ENCODE measurements at places on chromosomes 3 and 15.

DNA sequence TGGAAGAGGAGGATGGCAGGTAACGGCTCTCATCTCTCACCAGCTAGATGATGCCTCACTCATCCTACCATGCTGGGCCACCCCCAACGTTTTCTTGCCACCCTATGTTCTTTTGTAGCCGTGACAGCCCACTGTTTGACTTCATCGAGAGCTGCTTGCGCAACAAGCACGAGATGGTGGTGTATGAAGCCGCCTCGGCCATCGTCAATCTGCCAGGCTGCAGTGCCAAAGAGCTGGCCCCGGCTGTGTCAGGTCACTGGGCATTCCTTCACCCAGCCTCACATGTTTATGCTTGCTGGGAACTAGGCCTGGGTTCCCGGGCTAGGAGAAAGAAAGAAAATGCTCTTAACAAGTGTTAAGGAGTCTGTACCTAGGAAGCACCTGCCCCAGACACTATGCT is 8.2 kb downstream of the COPG1 start:
- DNase-seq, result no peak

DNA sequence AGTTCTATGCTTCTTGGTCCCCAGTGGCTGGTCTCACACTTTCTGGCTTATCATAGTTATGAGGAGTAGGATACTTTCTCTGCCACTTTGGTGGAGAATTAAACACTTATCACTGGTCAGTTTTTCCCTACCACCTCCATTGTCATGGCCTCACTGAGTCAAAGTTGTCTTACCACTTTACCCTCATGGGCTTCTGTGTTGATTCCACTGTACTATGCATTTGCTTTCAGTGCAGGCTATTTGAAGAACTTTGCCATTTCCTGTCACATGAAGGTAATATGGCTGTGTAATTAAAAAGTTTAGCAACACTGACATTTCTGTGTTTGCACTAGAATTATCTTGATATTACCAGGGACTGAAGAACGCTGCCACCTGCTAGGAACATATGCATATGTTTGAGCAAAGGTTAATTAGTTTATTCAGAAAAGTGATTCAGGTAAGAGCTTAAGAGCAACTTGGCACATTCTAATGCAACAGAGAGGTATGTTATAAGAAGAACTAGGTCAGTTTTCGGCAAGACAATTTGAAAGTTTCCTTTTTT is 377.3 kb downstream of the PDCD6IP start:
- DNase-seq, result no peak

DNA sequence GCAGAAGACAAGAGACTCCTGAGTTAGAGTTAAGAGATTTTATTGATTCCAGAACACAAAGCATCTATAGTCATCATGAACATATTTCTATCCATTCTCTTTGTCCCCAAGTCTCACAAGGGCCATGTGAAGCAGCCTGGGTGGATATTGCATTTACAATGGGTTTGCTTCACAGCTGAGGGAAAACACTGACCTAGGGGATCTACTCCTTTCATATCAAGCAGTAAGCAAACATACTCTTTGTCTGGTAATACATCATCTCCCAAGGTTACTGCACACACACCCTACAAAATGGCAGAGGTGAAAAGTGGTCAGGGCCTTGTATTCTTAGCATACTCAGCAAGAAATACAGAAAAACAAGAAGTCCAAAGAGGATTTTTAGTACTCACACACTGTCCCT is 267.7 kb upstream of the BCHE start:
- DNase-seq, result peak; percentile 3

- no peak for DNase-seq
Observed at GRCh38 chr3:71090207-71090606, 493.3 kb downstream of the FOXP1 start.

GRCh38 chr3:48656061-48656840 is 6.4 kb downstream of the CELSR3 start:
- no peak for DNase-seq

GRCh38 chr3:184050217-184050847 is 2.5 kb upstream of the HTR3C start:
- DNase-seq, result no peak

GRCh38 chr3:120678331-120678947 is 3.6 kb downstream of the HGD start:
- no peak for DNase-seq

DNA sequence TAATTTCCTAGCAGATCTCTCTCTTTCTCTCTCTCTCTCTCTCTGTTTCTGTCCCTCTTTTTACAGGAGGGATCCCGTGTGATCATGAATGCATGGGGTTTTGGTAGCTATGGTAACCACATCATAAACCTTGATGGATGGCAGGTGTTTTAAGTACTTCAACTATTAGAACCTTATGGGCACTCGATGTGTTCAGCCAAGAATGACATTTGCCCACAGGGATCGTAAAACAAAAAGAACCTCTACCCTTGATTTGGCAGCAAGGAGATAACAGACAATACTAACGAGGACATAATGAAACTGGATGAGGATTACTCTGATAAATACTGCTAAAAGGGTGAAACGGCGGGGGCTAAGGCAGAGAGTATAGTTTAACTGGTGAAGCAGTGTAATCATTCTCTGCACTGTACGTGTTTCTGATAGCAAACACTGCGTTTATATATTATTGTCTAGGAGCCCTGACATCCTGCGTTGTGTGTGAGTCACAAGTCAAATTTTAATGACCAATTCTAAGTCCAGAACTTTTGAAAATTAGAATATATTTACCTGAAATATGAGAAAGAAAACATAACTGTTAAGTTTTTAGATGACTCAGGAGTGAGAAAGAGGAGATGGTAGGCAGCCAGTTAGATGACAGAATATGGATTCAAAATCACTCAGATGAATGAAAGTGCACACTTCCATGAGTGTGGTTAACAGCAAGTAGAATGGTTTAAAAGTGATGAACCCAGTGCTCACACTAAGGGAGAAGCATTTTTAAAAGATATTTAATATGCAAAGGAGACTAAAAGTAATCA is 80.3 kb downstream of the OTOL1 start:
- peak; percentile 82 for DNase-seq

DNA sequence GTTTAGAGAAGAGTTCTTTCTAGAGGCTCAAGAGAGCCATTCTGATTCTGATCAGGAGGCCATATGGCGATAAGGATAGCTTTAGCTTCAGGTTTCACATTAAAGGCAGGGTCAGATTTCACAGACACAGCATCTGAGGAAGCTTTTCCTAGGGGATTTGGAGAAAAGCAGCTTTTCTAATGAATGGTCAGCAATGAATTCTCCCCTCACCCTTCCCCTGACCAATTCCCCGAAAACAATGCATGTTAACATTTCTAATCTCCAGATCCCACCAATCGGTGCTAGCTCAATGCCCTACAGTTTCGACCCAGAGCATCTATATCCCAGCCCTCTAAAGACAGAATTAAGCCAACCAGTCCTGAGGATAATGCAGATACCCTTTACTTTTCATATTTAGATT is 9.8 kb downstream of the AGBL1 start:
- DNase-seq, result no peak

DNA sequence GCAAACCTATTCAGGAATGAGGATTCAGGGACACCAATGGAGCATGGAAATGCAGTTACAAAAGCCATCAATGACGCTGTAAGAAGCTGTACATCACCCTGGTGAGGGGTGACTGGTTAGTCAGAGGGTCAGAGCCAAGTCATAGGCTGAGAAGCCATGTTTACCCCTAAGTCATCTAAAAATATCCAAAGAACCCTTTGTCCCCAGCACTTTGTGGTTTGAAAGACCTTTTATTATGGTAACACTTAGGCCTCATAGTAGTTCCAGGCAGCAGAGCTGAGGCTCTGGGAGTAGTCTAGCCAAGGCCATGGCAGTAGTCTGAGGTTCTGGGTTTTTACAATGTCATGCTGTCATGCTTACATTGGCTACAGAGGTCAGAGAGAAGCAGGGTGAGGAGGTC is 131.2 kb downstream of the CTNNB1 start:
- no peak for DNase-seq

- no peak for DNase-seq
Observed at GRCh38 chr3:9703736-9704346, at the start of gene CPNE9. CPNE9 (plus strand) TSS chr3:9703833; CDS start chr3:9703997, 164 bp downstream.
